ENCODE measurements at places on chromosomes 2 and 18.
A peak's percentile ranks its signal among the peaks of the same experiment; 100 is the strongest.

GRCh38 chr2:202185156-202185555 lies 53.2 kb downstream of the SUMO1 start:
- no peak for DNase-seq

DNA sequence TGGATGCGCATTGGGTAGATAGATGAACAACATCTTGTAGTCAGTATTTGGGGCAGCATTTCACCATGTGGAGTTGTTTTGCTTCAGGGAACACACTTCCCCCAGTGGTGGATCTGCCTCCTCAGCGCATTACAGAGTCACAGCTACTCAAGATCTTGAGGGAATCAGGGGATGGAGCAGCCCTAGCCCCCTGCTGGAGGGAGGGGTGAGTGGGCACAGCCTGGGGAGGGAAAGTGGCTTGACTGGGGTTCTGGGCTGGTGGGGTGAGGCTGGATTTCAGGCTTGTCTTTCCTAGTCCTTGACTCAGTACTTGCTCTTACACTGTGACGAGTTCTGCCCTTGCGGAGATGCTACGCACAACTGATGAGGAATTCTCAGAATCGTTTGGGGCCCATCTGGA lies 271.0 kb upstream of the HS6ST1 start:
- DNase-seq: no peak

GRCh38 chr2:109321570-109321969 lies 192.6 kb downstream of the SH3RF3 start:
- peak; percentile 71 for DNase-seq

- peak; percentile 50 for DNase-seq
These were observed 60.4 kb downstream of the FAM161A start for GRCh38 chr2:61793389-61793836.

DNA sequence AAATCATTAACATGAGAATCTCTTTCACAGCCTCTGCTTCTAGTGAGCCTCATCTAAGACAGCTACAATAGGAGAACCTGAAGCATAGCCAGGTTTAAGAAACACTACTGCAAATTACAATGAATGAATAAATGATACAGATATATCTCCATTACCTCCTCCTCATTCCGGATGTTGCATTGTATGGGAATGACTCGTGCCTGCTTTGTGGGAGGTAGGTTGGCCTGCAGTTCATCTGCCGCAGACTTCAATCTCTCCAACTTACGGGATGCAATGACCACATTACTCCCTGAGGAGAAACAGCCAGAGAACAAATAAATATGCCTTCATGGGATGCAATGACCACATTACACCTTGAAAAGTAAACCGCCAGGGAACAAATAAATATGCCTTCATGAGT lies 15.4 kb downstream of the PECR start:
- DNase-seq: peak; percentile 56
